ENCODE measurements at places on chromosomes 4 and X. TPM values are rescaled to one million over a fixed set of nuclear protein-coding genes. Genes with fewer than 3 reads are reported as not detected.

DGAT2L6 gene
- not detected for polyA plus RNA-seq

HSFX2 gene
- polyA plus RNA-seq = not detected

GPC3 gene
- polyA plus RNA-seq = 980 TPM

MAGEB1 gene
- polyA plus RNA-seq = not detected

GRCh38 chrX:54320067-54320466 lies 37.8 kb downstream of the WNK3 start:
- DNase-seq = no peak

TMSB15A gene
- polyA plus RNA-seq = 63.9 TPM

DNA sequence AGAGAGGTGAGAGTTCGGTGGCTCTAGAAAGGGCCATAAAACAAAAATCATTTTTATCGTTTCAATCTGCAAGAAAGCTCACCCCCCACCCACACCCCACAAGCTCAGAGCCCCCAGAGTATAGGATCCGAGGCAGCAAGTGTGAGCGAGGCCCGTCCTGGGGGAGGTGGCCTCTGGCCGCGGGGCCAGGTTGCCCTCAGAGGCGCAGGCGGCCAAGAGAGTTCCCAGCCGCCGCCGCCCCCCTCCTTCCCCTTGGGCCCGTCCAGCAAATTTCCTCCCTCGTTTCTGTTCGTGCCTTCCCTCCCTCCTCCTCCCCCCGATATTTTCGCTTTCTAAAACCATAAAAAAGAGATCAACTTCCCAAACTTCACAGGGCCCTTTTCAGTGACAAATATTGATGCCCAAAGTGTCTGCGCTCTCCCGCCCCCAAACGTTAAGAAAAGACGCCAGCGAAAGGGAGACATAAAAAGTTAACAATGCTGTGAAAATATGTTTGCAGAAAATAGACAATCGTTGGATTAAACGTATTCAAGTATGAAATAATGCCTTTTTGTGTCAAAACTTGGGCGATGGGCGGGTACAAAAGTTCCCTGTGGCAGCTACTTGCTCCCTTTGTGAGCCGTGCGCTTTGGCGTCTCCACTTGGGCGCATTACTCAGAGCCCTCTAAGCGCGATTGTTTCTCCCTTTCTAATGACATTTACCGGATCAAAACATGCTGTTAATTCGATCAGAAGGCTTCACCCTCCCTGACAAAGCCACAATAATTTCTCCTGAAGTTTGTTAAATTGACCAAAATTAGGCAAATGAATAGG lies 1.1 kb upstream of the HELT start:
- DNase-seq = no peak

STPG2 gene
- 0.08 TPM for polyA plus RNA-seq

LANCL3 gene
- polyA plus RNA-seq = 0.24 TPM

FHIP1A gene
- polyA plus RNA-seq = 5.3 TPM

- no peak for DNase-seq
These were observed 35.0 kb upstream of the CCKAR start for GRCh38 chr4:26525136-26525770.

- no peak for DNase-seq
These were observed 9.2 kb downstream of the NDUFA1 start for GRCh38 chrX:119880552-119881437.

- no peak for DNase-seq
These were observed 105.1 kb downstream of the FNIP2 start for GRCh38 chr4:158873795-158874401.

DNA sequence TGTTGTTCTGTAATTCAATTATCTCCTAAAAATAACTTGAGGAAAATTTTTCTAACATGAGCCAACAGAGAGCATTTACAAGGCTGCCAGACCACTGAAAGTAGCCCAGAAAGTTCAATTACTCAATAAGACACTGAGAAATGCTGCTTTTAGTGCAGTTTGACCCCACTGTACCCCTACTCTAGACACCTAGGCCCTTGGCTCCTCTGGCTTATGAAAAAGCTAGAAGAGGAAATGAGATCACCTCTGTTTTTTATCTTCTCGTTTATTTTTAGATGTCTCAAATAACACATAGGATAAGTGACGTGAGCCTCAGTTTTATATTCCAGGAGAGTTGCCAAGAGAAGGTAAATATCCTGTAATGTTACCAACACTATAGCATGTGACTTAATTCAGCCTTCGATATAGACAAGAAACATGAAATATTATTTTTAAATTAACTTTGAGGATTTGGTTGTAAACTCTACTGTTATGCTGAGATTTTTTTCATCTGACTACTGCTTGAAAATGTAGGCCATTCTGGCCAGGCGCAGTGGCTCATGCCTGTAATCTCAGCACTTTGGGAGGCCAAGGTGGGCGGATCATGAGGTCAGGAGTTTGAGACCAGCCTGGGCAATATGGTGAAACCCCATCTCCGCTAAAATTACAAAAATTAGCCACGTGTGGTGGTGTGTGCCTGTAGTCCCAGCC lies 24.4 kb downstream of the TNIP3 start:
- DNase-seq = no peak

CT45A10 gene
- not detected for polyA plus RNA-seq

DNA sequence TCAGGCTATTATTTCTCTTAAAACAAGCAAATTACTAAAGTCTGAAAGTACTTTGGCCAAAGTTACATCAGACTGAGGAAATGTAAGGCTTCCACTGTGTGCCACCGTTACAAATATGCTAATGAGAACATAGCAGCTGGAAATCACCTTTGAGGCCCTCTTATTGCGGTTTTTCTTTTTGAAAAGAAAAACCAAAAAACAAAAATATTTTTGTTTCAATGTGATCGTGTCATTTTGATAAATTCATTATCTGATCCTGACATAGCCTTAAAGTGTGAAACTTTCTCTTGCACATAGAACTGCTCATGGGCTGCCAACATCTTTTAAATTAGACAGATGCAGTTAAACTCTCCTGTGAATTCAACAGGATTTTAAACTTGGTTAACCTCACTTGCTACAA lies 2.8 kb upstream of the TIFA start:
- DNase-seq = no peak

ZAR1 gene
- polyA plus RNA-seq = not detected

TNIP3 gene
- polyA plus RNA-seq = 1.8 TPM

DNA sequence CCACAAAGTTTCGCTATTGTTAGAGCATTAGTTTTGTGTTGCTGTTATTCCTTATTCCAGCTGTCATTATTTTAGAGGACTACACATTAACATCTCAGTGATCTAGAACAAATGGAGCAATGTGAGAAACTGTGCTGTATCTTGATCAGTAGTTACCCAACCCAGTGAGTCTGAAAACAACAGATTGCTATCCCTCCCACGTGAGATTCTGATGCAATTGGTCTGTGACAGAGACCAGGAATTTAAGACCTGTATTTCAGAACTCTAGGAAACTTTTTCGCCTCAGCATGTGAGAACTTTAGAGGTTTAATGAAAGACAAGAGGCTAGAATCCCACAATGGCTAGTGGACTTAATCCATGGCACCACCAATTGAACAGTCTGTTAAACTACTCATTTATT lies 35.7 kb upstream of the CDS1 start:
- no peak for DNase-seq

DNA sequence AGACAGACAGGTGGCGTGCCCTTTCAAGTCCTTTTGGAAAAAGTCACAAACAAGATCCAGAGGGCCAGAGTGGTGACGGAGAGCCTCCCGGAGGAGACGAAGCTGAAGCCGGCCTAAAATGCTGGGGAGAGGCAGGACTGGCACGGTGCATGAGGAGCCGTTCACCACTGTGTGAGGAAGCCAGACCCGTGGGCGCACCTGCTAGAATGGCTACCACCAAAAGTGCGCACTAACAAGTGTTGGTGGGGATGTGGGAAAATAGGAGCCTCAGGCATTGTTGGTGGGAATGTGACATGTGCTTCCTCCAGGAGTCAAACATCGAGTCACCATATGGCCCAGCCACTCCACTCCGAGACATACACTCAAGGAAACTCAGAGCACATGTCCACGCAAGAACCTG lies 67.4 kb upstream of the HELT start:
- no peak for DNase-seq

GRCh38 chr4:40357738-40358137 lies 22.6 kb downstream of the CHRNA9 start:
- DNase-seq = no peak

JCHAIN gene
- polyA plus RNA-seq = 1.2 TPM

DNA sequence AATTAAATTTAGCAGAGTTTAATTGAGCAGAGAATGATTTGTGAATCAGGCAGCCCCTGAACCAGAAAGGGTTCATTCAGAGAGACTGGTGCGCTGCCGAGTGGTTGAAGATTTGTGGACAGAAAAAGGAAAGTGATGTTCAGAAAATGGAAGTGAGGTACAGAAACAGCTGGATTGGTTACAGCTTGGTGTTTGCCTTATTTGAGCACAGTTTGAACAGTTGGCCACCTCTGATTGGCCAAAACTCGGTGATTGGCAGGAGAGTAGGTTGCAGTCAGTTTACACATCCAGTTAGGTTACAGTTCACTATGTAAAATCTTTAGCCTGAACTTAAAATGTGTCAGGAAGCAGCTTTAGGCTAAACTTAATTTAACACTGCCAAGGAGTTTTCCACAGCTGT lies 14.9 kb downstream of the MID1IP1 start:
- DNase-seq = no peak

WNK3 gene
- polyA plus RNA-seq = 2.7 TPM

- no peak for DNase-seq
These were observed at the start of gene PPP1R3F for GRCh38 chrX:49269767-49270248. TSS of gene PPP1R3F (plus strand) at chrX:49269793. CDS start at chrX:49269870, 77 bp downstream.

ACOT9 gene
- 37.4 TPM for polyA plus RNA-seq

- no peak for DNase-seq
These were observed 6.0 kb downstream of the CXCL2 start for GRCh38 chr4:74092957-74093356.

- no peak for DNase-seq
These were observed 2.4 kb upstream of the FGFBP2 start for GRCh38 chr4:15965325-15965724.

MAGEA1 gene
- not detected for polyA plus RNA-seq

DNA sequence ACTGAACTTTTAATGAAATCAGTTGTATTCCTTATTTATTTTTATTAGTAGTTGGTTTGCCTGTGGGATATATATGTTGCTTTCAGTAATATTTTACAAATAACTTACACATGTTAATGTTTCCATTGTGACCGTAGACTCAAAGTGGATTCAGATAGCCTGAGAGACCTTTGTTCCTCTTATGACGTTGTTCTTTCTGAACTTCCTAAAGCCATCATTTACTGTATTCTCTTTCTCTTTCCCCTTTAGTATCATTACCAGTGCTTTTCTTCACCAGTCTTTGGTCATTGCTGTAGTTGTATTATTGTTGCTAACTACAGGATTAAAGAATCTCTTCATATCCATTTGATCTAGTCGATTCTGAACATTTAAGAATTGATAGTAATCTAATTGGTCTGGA lies 4.3 kb downstream of the STIM2 start:
- no peak for DNase-seq

DNA sequence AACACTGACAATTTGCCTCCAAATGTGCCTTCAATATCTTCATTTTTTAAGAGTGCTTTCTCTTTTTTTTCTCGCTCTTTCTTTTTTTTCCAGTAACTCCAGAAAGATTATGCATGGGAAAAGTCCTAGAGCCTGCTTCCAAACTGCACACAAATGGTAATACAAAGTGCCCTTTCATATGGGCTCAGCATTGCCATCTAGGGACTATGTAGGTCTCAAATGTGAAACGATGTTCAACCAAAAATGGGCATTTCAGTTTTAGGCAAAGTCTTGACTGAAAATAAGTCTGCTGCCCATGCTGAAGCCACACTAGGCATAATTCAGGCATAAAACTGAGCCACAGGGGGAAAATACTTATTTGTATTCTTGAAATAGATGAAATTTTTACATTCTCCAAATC lies 65.6 kb downstream of the SYNPO2 start:
- no peak for DNase-seq

DNA sequence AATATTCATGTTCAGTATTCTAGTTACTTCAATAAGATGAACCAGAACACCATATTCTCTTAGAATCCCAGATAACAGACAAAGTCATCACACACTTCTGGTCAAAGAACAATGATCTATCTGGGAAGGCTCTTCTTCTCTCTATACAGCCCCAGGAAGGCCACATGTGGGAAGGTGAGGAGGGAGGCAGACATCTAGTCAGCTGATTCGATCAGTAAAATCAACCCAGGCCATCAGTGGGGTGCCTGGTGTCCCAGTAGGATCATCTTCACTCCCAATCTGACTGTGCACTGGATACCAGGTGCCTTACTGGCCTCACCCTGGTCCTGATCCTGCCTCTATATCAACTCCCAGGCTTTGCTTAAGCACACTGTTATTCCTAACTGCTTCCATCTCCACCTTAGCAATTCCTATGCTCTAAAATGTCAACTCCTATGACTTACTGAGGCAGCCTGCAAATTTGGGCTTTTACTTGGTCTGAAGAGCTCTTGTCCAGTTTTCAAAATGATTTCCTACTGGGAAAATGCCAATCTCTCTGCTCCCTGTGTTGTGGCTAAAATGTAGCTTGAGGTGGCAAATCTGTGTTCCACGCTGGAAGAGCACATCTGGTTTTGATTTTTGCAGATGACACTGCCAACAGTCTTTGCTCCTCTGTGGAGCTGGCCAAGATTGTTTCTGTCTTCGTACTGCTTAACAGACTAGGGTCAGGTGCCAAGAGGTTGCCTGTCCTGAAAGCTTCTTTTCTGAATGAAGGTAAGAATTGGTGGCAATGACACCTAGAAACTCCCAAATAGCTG lies 128.7 kb downstream of the MGST2 start:
- DNase-seq = no peak

- no peak for DNase-seq
These were observed 1.2 kb upstream of the SLC7A11 start for GRCh38 chr4:138243369-138243768.

- no peak for DNase-seq
These were observed 240.5 kb downstream of the CFAP47 start for GRCh38 chrX:36160081-36160480.

DNA sequence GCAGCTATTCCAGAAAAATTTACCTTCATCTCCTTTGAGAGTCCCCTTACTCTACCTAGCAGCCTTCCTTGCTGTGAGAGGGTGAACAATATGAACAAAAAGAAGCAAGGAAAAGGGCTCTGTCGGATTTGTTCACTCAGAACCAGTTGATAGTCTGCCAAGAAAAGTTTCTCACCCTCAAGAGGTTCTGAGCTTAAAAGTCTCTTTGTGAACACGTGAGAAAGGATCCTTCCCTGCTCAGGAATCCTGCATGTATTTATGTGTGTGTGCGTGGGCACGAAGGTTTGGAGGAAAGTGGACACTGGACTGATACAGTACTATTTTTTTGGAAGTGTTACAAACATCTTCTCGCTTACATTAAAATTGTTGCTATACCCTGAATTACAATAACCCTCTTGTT lies 178.6 kb upstream of the JADE1 start:
- DNase-seq = no peak

F11 gene
- polyA plus RNA-seq = 4.3 TPM

DNA sequence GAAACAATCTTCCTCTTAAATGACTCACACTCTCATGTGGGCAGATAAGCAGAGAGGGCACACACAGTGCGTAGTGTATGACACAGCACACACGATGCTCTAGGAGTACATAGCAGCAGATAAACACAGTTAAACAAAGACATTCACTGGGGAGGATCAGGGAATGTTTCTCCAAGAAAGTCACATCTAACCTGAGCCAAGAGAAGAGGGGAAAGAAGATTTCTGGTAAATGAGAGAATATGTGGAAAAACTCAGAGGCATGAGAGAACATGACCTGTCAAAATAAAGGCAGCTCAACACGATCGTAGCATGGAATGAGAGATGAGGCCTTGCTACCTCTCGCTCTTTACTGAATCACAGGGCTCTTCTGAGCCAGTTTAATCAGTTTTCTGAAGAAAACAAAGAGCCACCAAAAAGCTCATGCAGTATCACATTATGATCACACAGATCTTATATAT lies 251.0 kb downstream of the ANK2 start:
- DNase-seq = no peak

- no peak for DNase-seq
These were observed 3.5 kb upstream of the ARHGEF6 start for GRCh38 chrX:136784231-136784630.

- no peak for DNase-seq
These were observed 39.8 kb upstream of the CLDN24 start for GRCh38 chr4:183362036-183362435.
